ENCODE measurements at places on chromosomes 1 and 21.

DNA sequence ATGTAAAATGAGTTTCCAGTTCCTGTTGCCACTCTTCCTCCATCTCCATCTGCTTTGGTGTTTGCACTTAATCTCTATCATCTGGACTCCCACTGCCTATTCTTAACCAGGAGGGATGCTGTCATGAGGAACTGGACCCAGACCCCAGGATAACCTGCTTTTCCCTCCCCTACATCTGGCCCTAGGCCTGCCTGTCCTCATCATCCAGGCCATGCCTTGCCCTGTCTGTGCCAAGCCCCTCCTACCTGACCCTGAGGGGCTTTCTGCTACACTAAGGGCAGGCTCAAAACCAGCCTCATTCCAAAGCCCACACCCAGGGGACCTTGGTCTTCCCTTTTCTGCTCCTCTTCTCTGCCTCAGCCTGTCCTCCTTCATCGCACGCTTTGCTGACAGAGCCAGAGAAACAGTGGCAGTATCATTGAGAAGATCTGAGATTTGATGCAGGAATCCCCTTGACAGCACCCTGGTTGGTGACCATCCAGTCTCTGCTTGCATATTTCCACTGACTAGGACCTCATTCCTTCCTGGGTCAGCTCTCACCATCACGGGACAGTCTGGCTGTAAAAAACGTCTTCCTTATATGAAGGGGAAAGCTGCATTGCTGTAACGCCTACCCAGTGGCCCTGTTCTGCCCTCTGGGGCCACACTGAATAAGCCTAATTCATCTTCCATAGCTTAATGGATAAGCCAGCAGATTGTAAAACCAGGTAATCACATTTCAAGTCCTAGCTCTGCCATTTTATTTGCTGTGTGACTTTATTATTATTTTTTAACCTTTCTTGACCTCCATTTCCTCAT is 38.8 kb downstream of the PLXNA2 start:
- no peak for DNase-seq

GRCh38 chr1:203038217-203038741 is 12.0 kb downstream of the PPFIA4 start:
- peak; percentile 64 for DNase-seq

DNA sequence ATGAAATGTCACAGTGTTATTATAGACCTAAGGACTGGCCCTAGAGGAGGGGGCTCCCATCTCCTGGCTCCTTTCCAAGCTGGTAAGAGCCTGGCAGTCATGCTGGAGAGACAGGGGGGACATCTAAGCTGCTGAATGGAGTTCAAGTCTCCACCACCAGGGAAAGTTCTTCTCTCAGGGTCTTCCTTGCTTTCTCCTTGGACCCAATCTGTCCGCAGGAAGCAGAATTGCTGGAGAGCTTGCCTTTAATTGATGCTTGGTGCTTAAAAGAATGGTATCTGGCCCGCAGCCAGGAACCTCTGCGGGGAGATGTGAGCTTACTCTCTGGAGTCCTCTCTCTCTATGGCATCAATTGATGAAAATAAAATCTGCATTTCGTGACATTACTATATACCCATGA is 25.1 kb downstream of the IRF2BP2 start:
- DNase-seq: peak; percentile 73

DNA sequence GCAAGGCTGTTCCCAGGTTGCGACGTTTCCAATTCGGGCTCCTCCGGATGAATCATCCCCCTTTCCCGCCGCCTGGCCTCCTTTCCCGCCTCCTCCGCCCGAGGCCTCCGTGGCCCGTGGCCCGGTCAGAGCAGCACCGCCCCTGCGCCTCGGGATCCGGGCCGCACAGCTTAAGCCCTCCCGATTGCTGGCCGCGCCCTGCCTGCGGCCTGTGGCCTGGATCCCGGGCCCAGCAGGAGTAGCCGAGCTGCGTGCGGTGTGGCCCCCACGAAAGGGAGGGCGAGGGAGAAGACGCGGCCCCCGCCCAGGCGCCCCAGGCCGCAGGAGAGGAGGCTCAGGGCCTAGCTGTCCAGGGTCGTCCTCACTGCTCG is 1.0 kb downstream of the TMEM200B start:
- DNase-seq: peak; percentile 81

GRCh38 chr1:15849775-15850324 is 2.3 kb downstream of the SPEN start:
- DNase-seq: peak; percentile 72

GRCh38 chr1:13757693-13758092 is 57.7 kb downstream of the PRDM2 start:
- no peak for DNase-seq

GRCh38 chr1:156126043-156126629 is 11.6 kb downstream of the LMNA start:
- DNase-seq: peak; percentile 99

DNA sequence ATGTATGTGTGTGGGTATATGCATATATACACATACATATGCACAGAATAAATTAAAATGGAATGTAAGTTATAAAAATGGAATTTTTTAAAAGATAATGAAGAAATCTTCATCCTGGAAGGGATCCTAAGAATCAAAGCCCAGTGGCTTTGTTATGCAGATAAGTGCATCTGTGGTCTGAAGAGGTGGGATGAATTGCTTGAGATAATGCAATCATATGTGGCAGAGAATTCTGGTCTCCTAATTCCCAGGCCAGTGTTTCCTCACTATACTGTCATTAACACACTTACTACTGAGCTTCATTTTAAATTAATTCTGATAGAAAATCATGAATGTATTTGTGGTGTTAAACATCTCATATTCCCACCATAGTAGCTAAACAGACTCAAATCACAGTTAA is 86.7 kb upstream of the PRMT6 start:
- no peak for DNase-seq

- no peak for DNase-seq
Measured at GRCh38 chr1:1797731-1798341, 19.6 kb upstream of the NADK start.

- no peak for DNase-seq
Measured at GRCh38 chr1:116367256-116367945, 5.6 kb upstream of the ATP1A1 start.

DNA sequence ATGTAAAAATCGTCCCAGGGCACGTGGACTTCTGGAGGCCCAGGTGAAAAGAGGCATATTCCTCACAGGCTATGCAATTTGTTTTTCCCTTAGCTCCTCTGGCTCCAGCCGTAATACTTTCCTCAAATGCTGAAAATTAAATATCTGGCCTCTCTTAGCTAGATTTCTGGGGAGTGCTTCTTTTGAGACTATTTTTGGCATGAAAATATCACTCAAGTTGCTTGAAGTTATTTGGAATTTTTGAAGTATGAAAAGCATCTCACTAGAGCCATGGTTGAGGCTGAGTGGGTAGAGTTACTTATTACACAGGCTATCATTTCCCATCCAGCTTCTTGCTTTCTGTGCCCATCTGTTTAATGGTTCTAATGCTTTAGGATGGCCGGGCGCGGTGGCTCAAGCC is 59.7 kb downstream of the MYOM3 start:
- peak; percentile 10 for DNase-seq

DNA sequence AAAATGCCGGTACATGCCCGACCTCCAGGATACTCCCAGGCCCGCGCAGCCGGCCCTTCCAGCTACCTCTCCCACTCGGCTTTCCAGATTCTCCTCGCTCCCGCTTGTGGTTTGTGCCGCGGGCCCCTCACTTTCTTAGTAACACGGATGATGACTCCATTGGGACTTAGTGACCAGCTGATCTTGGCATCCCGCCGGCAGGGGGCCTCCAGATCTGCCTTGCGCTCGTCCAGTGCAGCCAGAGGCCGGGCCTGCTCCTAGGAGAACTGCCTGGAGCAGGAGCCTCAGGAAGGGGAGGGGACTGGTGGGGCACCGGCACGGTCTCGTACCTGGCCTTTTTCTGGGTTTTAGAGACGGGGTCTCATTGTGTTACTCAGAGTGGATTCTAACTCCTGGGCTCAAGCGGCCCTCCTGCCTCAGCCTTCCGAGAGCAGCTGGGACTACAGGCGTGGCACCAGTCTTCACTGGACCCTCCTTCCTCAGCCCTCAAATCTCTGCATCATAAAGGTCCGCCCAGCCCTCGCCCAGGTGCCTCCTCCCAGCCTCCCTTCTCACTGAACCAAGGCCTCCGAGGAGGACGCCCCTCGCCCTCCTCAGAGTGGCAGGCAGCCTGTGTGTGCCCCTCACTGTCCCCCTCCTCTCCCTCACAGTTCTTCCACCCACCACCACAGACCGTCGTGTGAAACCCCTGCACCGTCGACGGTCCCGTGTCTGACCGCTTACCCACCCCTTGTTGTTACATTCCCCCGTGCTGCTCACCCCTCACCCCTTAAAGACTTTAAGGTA is 78.6 kb downstream of the SLC25A24 start:
- DNase-seq: peak; percentile 26

DNA sequence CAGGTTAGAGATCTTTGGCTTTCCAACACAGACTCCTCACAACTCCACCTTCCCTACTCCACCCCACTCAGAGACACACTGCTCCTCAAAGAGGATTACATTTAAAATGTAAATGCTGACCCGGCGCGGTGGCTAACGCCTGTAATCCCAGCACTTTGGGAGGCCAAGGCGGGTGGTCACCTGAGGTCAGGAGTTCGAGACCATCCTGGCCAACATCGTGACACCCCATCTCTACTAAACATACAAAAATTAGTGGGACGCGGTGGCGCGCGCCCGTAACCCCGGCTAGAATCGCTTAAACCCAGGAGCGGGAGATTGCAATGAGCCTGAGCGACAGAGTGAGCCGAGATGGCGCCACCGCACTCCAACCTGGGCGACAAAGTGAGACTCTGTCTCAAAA is 1.8 kb upstream of the ANP32E start:
- no peak for DNase-seq

DNA sequence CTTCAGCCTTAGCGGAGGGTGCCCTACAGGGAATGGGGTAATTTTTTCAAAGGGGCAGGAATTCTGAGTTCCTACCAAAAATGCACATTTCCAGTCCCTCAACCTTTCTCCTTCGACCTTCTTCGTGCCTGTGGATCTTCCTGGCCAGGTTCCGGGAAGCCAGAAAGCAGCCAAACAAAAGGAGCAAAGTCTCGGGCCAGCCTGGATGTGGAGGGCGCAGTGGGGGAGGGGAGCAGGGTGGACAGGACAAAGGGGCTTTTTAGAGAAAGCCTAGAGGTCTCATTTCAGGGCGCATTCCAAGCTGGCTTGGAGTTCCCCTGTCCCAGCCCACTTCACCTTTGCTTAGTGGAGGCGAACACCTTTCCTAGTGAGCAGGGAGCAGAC is 2.9 kb upstream of the INAVA start:
- DNase-seq: no peak

Measured in fibroblast of skin of right quadriceps (primary cell).